A549 treated with RU486 at 1 μM for 4 hours (cell line): ENCODE measurements at places on chromosomes 4 and X. TPM values are rescaled to one million over a fixed set of nuclear protein-coding genes. Genes with fewer than 3 reads are reported as not detected.

The VCX gene
- total RNA-seq: not detected in 5 replicates

The CCNG2 gene
- 1.8 to 5.9 TPM (median 5.4 TPM) in 5 replicates for total RNA-seq

The FGG gene
- total RNA-seq: 4.5 to 9.3 TPM (median 4.8 TPM) in 5 replicates

The GPR82 gene
- total RNA-seq: not detected in 5 replicates
